Activated CD8-positive, alpha-beta memory T cell treated with anti-CD3 and anti-CD28 coated beads for 24 hours (primary cell): ENCODE measurements at places on chromosomes 5 and 9.
A peak's percentile ranks its signal among the peaks of the same experiment; 100 is the strongest.

DNA sequence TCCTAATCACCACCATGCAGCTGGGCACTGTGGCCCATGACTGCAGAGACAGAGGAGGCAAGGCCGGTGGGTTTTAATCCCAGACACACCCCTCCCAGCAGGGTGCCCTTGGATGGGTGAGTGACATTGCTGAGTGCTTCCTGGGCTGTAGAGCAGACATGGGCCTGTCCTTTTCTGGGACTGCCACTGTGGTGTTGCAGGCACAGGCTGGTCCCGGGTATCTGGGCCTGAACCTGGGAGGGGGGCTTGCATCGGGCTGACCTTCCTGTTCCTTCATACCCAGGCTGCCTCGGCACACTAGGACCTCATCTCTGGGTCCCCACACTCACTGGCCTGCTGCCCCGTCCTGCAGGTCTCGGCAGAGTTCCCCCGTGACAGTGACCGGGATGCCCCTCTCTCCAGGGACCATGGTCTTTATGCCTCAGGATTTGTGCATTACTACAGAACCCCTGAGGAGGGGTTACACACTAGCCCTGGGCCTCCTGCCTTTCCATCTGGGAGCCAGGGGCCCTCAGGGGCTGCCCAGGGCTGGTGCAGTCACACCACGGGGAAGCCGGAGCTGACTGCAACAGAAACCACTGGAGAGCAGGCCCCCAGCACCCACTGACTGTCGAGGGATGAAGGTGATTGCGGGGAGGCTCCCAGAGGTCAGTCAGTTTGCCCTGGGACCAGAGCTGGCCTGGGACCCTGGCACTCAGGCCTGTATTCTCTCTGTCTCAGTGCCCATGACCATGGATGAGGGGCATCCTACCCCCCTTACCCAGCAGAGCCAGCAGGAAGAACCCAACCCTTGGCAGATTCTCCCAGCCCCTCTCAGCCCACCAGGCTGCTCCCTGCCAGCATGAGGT lies 8.9 kb upstream of the SLC25A48 start:
- no peak for DNase-seq

- DNase-seq = peak; percentile 30
Measured at GRCh38 chr9:134590240-134591081, 51.1 kb upstream of the COL5A1 start.

GRCh38 chr9:130894546-130894945 lies 2.1 kb downstream of the QRFP start:
- no peak for DNase-seq

DNA sequence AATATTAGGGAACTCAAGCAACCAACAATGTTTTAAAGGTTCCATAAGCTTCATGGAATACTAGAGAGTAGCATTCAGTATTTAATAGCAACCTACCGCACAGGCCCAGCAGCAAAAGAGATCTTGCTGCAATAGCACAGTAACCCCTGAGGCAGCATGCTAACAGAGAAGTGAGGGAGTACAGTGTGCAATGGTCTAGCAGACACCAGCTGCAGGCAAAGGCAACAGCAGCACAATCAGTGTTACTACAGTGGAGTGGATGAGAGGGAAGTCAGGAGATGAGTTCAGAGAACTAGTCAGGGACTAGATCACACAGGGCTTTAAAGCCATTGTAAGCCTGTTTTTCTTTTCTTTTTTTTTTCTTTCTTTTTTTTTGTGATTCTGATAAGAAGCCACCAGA lies 2.8 kb downstream of the TICAM2 start:
- DNase-seq = no peak

DNA sequence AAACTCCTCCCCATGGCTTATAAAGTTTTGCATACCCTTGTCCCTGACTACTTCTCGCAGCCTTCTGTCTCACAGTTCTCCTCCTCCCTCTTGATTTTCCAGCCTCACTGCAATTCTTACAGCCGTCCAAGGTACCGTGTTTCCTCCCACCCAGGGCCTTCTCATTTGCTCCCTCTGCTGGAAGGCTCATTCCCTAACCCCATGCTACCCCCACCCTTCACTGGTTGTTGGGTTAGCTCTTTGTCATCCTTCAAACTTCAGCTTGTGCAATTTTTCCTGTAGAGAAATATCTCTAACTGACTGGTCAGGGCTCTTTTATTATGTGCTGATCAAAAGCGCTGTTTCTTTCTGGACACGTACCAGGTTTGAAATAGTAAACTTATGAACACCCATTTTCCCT lies 329.2 kb downstream of the EBF1 start:
- no peak for DNase-seq

GRCh38 chr5:164741376-164741775 lies 1236.0 kb downstream of the MAT2B start:
- no peak for DNase-seq

GRCh38 chr5:148554621-148555020 lies 99.7 kb downstream of the HTR4 start:
- no peak for DNase-seq

- DNase-seq = no peak
Measured at GRCh38 chr5:127758766-127759283, 55.6 kb downstream of the CCDC192 start.

DNA sequence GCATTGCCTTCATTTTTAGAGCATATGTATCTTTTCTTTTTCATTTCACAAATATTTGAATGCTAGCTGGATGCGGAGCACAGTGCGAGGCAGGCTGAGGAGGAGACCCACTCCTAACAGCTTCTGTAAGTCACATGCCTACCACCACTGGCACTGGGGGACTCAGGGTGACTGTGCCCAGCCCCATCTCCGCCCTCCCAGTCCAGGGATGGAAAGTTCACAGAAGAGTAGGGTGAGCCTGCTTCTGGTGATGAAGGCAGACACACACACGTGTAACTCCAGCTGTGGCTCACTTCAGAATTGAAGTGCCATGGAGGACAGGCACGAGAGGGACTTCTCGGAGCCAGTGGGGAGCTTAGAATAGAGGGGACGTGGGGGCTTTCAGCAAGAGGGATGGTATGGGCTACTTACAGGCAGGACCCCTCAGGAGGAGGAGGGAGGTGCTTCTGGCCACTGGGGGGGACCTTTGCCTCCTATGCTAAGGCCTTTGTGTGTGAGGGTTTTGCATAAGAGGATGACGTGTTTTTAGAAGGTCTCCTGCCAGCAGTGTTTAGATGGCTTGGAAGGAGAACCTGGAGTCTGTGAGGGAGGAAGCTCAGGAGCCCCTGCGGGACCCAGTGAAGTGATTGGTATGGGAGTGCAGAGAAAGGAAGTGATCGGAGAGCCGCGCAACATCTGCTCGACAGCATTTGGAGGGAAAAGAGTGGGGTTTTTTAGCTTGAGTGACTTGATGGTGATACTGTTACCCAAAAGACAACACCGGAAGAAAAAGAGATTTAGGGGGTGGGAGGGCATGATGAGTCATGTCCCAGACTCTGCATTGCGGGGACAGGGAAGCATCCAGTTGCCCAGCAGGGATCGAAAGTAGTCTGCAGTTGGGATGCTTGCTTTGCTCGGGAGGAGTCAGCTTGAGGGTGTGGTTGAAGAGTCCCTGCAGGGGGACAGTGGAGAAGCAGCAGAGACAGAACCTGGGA lies 163.5 kb upstream of the OTULINL start:
- no peak for DNase-seq

- DNase-seq = no peak
Measured at GRCh38 chr5:56516035-56516434, 282.9 kb upstream of the ANKRD55 start.

DNA sequence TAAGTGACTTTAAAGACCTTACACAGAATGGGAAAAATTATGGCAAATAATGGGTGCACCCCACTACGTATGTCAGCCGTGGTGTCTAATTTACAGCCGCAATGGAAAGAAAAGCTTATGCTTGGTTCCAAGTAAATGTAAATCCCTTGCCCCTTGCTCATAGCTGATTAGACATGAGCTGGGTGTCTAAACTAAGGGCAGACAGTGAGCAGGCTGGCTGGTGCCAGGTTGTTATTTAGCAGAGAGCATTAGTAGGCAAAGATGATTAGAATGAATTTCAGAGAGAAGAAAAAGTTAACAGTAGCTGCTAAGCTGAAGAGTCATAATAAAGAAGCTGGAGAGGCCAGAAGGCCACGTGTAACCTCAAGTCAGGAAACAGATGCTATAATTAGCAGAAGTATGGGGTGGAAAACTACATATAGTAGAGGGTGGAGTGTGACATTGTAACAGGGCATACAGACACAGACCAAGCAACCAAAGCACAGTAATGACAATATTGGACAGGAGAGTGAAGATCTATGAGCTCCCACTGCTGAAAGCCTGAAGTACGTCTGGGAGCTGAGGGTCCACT lies 257.7 kb downstream of the MCTP1 start:
- DNase-seq = no peak

DNA sequence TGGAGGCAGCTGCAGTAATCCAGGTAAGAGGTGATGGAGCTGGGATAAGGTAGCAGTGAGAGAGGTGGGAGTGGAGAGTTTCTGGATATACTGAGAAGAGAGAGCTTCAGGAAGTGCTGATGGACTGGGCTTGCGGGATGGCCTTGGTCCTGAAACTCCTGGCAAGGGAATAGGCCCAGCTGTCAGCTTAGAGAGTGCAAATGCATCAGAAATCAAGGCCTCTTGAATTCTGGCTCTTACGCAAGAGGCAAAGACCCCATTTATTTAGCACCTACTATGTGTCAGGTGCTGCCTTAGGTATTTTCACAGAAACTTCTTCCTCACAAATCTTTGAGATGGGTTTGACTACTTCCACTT lies 227.2 kb upstream of the MAP3K1 start:
- DNase-seq = no peak

- no peak for DNase-seq
Measured at GRCh38 chr9:130064621-130065020, 10.9 kb downstream of the GPR107 start.

DNA sequence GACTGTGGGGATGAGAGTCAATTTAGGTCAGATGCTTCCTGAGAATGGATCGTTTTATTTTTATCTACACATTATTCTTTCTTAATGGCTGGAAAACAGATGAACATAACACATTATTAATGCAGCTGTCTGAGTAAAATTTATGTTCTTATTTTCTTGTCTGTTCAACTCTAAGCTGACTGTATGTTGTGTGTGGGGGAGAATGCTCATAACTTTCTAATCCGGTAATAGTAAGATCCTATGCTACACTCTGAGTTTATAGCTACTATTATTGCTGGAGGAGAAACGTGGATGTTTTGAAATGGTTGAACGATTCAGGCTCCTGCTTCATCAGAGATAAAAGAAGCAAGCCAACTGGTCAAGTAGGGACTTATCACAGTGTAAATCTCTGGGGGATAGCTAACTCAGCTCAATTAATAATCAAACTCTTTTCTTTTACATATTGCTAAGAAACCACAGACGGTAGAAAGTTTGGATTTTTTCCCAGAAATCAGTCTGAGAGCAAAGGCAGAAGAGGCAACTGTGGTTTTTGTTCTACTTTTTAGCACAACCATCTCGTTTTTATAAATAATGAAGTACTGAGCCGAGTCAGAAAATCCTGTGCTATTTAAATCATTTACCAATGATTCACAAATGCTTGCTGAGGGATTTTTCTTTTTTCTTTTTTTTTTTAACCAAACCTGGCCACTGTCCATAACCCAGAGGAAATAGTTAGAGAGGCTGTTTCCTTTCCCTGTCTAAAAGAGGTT lies 265.0 kb upstream of the FAM174A start:
- no peak for DNase-seq

DNA sequence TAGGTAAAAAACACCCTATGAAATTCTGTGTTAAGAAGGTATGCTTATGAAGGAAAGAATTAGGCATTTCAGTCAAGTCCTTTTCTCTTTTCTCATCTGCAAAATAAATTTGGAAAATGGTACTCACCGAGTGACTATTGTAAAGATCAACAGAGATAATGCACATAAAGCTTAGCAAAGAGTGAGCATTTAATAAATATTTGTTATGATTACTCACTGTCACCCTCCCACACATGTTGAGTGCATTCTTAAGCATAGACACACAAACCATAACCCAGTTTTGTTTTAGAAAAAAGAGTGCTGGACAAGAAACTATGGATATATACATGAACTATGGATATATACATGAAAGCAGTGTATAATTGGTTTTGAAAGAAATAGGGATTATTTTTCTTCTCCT lies 54.7 kb upstream of the PRLR start:
- DNase-seq = no peak

DNA sequence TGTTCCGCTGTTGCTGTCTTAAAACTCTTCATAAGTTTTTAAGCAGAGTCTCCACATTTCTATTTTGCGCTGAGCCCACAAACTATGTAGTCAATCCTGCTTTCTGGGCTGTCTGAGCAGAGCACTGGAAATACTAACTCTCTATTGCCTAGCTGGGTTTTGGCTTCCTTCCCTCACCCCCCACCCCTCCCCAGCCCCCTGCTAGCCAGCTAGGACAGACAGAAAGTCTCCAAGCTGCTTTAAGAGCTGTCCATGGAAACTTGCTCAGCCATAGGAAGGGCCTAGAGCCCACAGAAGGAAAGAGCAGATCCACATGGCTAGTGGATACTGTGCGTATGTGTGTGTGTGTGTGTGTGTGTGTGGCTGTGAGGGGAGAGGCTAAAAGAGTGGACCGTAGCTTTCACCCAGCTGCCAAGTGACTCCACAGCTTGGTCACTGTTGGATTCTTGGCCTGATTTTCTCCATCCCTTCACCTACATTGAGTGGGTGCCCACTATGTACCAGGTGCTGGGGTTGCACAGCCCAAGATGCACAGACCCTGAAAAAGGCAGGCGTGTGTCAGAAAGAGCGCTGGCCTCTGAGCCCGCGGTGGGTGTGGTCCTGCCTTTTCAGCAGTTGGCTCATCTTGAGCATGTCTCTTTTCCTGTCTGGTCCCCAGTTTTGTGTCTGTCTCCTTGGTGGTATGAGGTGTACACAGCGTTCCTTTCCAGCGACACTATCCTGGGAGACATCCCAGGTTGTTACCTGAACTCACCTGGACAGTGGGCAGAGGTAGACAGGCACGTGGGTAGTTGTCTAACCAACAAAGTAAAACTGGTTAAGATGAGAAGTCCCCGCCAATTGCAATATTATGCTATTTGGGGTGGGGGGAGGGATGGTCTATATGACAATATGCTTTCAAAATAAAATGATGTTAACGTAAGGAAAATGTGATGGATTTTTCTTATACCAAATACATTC lies 5.4 kb upstream of the NKX2-5 start:
- DNase-seq = no peak

GRCh38 chr9:82820186-82820585 lies 242.8 kb downstream of the RASEF start:
- DNase-seq = no peak

GRCh38 chr5:173029499-173029921 lies 26.6 kb upstream of the CREBRF start:
- DNase-seq = no peak
